ENCODE measurements at places on chromosomes 3 and 15.

- DNase-seq, result no peak
These were observed 234.5 kb upstream of the CDIN1 start for GRCh38 chr15:36344887-36345286.

DNA sequence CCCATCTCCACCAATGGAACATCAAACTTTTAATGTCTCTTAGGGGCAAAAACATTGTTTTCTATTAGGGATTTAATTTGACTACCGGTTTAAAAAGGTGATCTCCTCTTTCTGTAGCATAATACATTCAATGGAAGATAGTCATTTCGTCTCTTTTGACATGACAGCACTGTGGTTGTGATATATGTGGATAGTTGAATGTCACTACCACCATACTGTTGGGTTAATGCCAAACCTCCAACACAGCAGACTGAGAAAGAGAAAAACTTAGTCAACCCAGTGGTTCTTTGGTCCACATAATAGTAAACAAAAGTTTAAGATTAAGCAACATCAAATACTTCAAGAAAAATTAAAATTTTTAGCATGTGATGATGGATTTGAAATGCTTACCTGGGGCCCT, 530.4 kb downstream of the AGBL1 start:
- DNase-seq, result no peak

GRCh38 chr3:19473971-19474580, 325.8 kb downstream of the KCNH8 start:
- no peak for DNase-seq

- no peak for DNase-seq
These were observed 1.8 kb upstream of the PIK3R4 start for GRCh38 chr3:130748467-130748861.

DNA sequence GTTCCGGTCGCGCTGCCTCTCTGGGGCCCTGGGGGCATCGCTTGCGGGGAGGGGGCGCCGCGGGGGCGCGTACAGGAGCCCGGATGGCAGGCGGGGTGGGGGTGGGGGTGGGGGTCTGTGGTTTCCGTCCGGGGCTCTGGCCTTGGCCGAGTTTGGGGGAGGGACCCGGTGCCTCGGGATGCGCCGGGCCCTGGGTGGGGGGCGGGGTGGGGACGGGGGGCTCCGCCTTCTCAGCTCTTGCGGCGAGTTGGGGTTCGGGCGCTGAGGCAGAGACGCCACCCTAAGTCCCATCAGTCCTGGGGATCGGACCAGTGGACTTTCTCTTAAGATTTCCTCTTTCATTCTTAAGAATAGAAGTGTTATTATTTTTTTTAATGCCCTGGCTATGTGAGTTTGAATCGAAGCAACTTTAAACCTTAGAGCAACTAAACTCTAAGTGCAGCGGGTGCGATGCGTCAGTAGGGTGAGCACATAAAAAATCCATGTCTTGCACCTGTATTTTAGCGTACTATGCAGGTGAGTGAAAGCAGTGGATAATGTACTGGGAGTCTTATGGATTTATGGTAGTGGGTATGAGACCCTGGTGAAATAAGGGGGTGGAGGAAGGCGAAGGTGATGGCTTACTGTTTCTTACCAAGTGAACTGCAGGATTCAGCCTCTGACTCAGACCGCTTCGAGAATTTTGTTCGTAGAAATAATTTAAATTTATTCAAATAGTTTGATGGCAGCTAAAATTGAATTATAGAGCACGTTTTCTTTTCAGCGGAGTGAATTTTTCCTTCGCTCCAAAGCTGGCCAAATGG, 762 bp downstream of the CTNNB1 start:
- DNase-seq, result peak; percentile 27
